ENCODE measurements at places on chromosomes 5 and 9. TPM values are rescaled to one million over a fixed set of nuclear protein-coding genes. Genes with fewer than 3 reads are reported as not detected.

DNA sequence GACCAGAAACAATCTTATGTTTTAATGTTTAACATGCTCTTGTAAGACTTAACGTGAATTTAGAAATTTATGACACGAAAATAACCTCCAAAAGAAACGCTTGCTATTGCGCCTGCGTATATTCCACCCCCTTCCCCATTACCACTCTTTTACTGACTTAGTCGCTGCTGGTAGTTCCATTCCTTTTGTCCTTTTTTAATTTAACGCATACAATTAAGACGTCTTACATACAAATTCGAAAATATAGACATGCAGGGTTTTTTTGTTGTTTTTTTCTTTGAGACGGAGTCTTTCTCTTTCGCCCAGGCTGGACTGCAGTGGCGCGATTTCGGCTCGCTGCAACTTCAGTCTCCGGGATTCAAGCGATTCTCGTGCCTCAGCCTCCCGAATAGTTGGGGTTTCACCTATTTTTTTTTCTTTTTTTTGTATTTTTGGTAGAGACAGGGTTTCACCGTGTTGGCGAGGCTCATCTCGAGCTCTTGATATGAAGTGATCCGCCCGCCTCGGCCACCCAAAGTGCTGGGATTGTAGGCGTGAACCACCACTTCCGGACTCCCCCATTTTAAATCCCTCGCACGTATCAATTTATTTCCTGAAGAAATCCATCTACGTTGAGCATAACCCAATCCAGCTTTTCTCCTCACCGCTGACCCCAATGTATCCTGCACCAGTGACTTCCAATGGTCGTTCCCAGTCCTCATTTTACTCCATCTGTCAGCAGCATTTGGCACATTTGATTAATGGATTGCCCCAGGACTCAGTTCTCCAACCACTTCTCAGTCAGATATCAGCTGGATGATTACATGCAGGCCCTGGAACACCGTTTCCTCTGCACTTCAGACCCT lies 684 bp upstream of the MED7 start:
- peak; percentile 36 for DNase-seq

GRCh38 chr9:86867804-86868313 lies 79.4 kb downstream of the GAS1 start:
- no peak for DNase-seq

DNA sequence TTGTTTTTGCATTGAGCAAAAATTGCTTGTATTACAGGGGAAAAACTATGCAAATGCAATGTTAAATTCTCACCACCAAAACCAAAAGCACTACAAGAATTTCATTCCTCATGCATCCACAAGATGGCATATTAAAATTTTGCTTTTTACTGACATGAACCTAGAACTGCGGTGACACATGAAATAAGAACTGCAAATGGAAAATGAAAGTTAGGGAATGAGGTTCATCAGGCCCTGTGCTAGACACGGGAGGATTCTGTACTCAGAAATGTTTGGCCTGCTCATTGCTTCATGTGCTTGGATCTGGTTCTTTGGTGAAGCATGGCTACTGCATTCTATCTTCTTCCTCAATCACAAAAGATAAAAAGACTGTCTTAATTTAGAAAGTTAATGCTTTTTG lies 9.1 kb upstream of the RFK start:
- peak; percentile 54 for DNase-seq

DNA sequence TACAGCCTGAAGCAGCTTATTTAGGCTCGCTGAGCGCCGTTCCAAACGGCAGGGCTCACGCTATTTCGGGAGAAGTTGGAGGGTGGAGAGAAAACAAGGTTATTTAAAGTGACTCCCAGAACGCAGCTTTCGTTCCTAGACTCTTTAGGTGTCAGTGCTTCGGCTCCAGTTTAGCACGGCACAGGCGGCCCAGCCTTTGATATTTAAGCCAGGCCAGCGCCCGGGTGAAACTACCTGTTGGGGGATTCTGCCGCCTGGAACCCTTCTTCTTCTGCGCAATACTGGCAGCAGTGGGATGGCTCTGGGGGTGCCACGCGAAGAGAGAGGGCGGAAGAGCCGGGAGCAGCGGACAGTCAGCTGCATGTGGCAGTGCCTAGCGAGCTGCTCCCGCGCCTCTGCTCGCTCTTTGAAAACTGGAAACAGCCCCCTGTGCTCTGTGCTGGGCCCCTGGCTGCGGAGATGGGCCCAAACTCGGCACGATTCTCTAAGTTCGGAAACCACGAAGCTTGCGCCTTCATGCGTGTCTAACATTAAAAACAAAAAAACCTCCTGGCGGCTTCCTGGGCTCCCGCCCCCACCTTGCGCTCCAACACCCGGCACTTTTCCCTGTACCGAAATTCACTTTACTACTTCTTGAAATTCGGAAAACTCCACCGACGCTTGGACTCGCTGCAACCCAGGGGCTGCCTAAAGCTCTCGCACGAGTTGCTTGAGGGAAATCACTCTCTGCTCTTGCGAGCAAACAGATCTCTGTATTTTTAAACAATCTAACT lies 34.6 kb upstream of the NFIB start:
- no peak for DNase-seq

GRCh38 chr9:24765025-24765756 lies 219.5 kb upstream of the IZUMO3 start:
- DNase-seq: no peak

DNA sequence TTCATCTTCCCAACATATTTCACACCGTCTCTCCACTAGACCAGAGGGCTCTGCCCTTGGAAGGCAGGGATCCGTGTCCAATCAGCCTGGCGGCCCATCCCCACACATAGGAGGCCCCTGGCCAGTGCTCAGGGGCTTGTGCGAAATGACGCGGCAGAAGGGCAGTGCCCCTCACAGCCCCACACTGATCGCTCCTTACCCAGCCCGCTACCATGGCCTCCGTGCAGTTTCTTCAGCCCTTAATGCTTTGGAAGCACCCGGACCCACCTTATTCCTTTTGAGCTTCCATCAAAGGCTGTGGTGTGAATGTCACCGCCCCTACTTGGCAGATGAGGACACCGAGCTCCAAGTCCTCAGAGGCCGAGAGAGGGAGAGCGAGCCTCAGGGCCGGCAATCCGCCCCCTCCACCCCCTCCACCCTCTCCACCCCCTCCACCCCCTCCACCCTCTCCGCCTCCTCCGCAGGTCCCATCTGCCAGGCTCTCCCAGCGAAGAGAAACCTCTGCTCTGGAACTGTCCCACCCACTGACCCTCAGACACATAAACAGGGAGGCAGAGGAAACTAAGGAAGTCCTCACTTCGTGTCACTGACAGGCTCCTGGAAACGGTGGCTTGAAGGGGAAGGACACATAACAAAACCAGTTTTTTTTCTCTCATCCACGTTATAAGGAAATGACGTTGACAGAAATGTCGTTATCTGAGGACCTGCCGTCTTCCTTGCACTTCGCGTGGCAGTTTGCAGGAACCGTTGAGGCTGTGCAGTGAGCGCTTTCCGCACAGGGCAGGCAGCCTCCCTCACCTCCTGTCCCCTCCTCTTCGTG lies 13.9 kb downstream of the QSOX2 start:
- no peak for DNase-seq

GRCh38 chr9:127176631-127177030 lies 54.2 kb upstream of the ANGPTL2 start:
- DNase-seq: no peak

- DNase-seq: no peak
Measured at GRCh38 chr9:88949961-88950340, 41.3 kb upstream of the S1PR3 start.

DNA sequence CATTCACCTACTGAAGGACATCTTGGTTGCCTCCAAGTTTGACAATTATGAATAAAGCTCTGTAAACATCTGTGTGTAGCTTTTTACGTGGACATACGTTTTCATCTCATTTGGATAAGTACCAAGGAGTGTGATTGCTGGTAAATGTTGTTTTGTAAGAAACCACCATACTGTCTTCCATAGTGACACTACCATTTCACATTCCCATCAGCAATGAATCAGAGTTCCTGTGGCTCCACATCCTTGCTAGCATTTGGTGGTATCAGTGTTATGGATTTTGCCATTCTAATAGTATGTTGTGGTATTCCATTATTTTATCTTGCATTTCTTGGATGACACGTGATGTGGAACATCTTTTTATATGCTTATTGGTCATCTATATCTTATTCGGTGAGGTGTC lies 78.4 kb upstream of the RASGRF2 start:
- no peak for DNase-seq

GRCh38 chr5:73654171-73654811 lies 28.3 kb downstream of the ARHGEF28 start:
- DNase-seq: no peak

DNA sequence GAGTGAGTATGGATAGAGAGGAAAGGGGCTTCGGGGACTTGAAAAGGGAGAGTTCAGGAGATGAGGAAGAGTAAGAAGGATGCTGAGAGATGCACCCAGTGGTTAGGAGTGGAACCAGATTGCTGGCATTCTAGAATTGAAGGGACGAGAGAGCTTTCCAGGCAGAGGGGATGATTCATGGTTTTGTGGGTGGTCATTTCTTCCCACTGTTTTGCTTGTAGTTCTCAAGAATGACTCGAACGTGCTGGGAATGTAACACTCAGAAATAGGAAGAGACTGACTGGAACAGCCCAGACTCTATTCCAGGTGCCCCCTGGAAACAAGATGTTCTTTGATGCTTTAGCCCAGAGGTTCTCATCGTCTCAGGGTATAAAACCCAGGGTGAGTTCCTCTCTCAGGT lies 294.2 kb downstream of the ICE1 start:
- DNase-seq: no peak

DNA sequence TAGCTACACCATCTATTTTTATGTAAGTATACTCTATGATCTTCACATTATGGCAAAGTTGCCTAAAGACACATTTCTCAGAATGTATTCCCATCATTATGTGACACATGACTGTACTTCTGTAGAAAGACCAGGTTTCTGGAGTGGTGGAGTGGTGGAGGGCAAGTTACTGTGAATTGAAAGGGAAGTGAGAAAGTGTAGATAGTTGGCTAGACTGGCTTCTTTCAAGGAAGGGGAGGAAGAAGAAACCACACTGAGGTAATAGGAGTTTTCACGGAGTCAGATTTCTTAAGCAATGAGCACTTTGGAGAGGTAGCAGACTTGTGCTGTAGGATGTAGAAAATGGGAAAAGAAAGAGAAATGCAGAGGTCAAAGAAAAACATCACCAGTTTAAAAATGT lies 50.9 kb upstream of the EQTN start:
- no peak for DNase-seq

- DNase-seq: no peak
Measured at GRCh38 chr9:136202454-136203407, 2.2 kb downstream of the LHX3 start.

- no peak for DNase-seq
Measured at GRCh38 chr9:80842389-80842788, 847.0 kb downstream of the TLE1 start.

- no peak for DNase-seq
Measured at GRCh38 chr5:86880344-86880743, 262.6 kb downstream of the COX7C start.

GRCh38 chr5:150320044-150320613 lies 17.4 kb upstream of the ARSI start:
- DNase-seq: peak; percentile 18

GRCh38 chr5:116402235-116402634 lies 172.4 kb downstream of the SEMA6A start:
- DNase-seq: no peak

- DNase-seq: peak; percentile 50
Measured at GRCh38 chr9:129761293-129761900, 8.6 kb upstream of the PTGES start.

DNA sequence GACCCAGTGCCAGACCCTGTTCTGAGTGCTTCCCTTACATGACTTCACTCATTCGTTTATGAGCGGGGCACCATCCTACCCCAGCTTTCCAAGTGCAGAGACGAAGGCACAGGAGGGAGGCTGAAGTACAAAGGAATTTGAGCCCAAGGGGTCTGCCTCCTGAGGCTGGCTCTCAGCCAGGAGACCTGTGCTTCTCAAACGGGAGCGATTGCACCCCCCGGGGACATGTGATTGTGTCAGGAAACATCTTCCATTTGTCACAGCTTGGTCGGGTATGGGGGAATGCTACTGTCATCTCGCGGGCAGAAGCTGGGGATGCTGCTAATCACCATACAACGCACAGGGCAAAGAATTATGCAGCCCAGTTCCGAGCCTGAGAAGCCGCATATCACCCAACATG lies 23.9 kb downstream of the ADCY2 start:
- DNase-seq: no peak

DNA sequence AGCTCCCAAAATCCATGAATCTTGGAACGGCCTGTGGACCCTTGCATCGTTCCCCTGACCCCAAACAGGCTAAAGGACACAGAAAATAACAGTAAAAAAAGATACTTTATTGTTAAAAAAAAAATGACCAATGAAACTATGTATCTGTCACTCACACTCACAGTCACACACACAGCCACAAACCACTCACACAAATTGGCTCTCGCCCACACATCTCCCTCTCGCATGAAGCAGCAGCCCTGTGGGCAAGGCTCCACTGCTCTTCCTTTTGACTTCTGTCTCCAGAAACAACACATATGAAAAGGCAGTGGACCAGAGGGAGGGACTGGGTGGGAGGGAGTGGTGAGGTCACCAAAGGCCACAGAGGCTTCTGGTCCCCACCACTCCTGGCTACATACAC lies 56.6 kb downstream of the SLC36A1 start:
- DNase-seq: no peak

DNA sequence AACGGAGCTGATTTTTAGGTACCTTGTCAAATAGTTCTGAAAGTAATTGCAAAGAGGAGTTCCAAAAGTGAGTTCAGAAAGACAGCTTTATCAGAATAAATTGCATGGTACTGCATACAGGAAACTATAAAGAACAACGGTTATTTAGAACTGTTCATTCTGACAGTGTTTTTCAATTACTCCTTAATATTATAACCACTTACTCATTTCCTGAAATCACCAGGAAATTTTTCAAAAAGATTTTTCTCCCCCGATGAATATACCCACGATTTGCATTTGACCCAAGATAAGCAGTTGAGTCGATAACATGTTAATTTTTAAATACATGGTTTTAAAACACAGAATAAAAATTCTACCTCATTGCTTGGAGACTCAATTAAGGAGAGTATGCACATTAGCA lies 9.4 kb downstream of the DOCK8 start:
- DNase-seq: no peak

Gene SV2C
- 0.10 TPM for total RNA-seq

Gene SLC36A2
- total RNA-seq: 0.20 TPM

Gene BTNL9
- total RNA-seq: 19.6 TPM

Gene GDF9
- total RNA-seq: 0.30 TPM

Measured in skin of body (tissue), 3 donors.